ENCODE measurements at places on chromosomes 4 and X.

GRCh38 chr4:94680176-94680862 is 77.4 kb upstream of the BMPR1B start:
- no peak for DNase-seq

GRCh38 chr4:106339431-106339830 is 23.1 kb downstream of the AIMP1 start:
- no peak for DNase-seq

GRCh38 chr4:53505947-53506346 is 85.3 kb downstream of the LNX1 start:
- no peak for DNase-seq

GRCh38 chr4:114911111-114911510 is 202.3 kb downstream of the NDST4 start:
- DNase-seq: no peak

GRCh38 chr4:81574991-81575390 is 103.3 kb upstream of the RASGEF1B start:
- no peak for DNase-seq

DNA sequence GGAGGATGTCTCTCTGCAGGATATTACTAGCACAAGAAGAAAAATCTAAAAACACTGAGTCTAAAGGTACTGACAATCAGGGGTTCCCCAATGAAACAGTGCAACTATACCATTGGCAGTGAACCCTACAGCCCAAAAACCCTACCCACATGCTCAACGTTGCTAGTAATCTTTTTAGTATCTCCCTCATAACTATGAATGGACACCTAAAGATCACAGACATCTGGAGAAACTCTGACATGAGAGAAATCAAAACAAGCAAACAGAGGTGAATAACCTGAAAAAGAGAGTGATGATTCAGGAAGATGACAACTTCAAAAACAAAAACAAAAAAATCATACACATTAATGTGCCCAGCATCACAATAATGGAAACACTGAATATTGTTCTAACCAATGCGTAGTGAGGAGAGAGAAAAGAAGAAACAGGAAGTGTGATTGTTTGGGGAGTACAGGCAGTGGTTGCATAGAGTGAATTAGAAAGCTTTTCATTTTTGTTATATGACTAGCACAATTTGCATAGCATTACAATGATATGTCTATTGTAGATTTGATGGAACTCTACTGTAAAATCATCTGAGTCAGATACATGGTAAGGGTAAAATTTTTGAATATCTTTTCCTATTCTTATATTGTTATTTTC is 78.9 kb upstream of the FMR1 start:
- DNase-seq: no peak

DNA sequence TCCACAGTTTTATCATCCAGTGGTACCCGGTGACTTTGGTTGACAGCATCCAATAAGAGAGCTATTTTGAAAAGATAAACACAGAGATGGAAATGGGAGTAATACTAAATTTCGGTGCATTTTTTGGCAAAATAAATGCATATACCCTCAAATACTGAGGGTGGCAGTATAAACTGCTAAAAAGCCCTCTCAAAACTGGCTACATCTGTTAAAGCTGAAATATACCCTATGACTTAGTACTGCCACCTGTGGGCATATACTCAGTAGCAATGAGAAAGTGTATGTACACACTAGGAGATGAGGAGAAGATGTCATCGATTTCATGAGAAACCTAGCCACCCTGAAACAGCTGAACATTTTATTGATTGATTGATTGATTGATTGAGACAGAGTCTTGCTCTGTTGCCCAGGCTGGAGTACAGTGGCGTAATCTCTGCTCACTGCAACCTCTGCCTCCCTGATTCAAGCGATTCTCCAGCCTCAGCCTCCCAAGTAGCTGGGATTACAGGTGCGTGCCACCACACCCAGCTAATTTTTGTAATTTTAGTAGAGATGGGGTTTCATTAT is 12.2 kb upstream of the TMEM128 start:
- peak; percentile 31 for DNase-seq

- DNase-seq: no peak
Observed at GRCh38 chrX:49850028-49850427, 20.9 kb downstream of the PAGE4 start.

DNA sequence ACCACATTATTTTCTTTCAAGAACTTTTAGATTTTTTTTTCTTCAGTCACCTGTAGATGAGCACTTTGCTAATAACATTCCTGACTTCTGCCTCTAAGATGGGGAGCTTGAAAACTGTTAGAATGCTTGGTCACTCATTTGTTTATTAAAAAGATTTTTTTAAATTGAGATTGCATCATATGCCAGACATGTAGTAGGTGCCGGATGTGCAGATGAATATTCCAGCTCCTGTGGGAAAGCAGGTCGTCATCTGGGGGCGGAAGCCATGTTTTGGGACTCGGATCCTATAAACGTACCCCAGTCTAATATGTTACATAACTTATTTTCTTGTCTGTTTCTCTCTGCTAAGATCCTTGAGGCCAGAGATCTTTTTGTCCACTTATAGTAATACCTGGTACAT is 236.8 kb downstream of the ARHGAP10 start:
- DNase-seq: no peak

- no peak for DNase-seq
Observed at GRCh38 chrX:118208481-118208880, 91.9 kb upstream of the KLHL13 start.

DNA sequence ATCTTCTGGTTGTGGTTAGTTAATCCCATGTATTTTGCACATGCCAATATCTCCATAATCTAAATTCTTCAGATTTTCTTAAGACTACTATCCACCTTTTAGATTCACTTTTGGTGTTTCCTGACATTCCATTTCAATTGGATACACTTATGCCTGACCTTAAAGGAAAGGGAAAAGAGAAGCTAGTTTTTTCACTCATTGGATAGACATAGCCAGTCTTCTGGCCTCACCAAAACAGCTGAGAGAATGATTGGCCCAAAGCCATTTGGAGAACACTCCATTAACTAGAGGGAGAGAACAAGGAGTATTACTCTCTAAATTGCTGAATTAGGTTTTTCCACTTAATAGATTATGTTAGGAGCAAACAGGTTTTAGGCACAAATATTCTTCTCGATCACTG is 4.0 kb downstream of the PRPS1 start:
- no peak for DNase-seq

DNA sequence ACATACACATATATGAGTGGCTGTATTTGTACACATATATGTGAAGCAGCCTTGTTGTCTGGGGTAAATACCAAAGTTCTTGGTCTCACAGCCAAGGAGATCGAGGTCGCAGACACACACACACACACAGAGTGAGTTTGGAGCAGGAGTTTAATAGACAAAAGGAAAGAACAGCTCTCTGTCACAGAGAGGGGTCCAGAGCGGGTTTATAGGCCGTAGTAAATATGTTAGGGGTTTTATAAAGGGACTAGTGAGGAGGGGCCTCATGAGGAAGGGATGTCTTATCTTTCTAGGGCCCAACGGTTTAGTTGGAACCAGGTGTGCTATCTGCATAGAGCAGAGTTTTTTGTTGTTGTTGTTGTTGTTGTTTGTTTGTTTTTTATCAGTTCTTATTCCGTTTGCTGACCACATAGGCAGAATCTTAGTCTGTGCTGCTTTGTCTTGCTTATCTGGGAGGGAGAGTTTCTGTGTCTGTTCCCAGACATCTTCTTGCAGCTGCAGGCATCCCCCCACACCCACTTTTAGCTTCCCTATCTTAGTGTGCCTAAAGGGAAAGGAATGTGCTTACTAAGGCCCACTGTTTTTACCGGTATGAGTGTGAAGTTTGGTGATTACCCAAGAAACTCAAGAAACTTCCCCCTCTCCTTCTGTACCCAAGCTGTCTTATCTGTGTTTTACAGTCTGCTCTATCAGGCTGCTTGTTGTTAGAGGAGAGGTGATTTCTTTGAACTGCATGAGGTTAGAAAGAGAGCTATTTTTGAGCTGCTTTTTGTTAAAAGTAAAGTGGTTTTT is 91.9 kb downstream of the TENT5D start:
- no peak for DNase-seq

DNA sequence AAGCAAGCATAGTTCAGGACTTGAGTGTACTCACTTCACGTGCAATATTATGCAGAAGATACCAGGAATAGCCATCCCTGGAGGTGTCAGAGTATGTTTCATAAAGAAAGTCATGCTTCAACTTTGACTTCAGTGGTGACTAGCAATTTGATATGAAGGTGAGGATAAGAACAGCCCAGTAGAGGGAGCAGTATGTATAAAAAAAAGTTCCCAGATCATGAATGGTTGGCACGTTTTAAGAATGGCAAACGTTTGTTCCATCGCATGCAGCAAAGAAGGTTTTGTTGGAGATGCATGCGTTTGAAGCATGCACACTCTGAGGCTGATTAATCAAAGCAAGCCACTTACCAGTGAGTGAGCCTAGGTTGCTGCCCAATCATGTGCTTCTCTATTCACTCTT is 33.5 kb upstream of the SLITRK4 start:
- no peak for DNase-seq

DNA sequence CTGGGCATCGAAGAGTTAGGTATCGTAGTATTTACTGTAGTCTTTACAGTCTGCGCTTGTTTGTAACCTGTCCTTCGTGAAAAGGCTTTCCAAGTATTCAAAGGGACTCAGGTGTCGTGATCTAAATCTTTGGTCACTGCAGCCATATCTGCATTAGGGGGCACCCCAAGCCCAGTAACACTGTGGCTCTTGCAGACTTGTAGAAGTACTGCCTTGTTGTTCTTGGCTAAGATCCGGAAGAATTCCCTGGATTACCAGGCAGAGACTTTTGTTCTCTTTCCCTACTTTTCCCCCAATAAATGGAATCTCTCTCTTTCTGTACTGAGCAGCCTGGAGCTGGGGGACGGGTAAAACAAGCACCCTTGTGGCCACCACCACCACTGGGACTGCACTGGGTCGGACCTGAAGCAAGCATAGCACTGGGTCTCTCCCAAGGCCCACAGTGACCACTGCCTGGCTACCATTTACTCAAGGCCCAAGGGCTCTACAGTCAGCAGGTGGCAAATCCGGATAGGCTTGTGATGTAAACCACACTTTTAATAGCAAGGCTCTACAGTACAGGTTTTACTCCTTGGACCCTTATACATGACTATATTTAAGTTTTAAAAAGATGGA is 12.0 kb downstream of the CXorf58 start:
- DNase-seq: no peak

DNA sequence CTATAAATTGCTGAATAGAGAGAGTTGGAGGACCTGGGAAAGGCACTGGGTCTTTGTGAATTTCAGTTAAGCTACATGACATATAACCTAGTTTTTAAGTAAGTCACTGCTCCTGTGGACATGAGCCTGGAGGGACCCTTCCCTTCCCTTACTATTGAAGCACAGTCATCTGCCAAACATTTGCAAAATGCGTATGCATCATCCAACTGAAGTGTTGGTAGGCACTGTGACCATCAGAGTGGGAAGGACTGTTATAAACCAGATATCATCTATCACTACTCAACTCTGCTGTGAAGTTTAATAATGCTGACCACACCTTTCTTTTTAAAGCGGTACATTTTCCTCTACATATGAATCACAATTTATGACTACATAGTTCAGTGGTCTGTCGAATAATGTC is 5.2 kb downstream of the GABRA3 start:
- no peak for DNase-seq

GRCh38 chr4:77089866-77090265 is 14.1 kb upstream of the CCNI start:
- no peak for DNase-seq
